ENCODE measurements at places on chromosomes 13 and 19.
A peak's percentile ranks its signal among the peaks of the same experiment; 100 is the strongest.

- DNase-seq = no peak
These were observed 7.7 kb downstream of the ADAT3 start for GRCh38 chr19:1912760-1913505.

DNA sequence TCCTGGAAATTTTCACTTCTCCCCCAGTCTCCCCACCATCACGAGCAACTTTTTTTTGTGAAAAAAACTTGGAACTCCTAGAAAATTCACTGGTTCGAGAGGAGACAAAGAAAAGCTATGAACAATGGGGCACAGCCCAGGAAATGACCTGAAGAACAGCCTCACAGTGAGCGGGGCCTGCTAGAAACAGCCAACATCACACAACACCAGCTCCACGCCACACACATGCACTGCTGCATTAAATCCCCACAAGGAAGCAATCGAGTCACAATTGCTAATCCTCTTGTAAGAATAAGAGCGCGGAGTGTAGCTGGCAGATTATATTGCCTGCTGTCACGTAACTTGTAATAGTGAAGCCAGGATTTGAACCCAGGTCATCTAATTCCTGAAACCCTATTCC, 48.8 kb downstream of the SLC7A1 start:
- DNase-seq = no peak

DNA sequence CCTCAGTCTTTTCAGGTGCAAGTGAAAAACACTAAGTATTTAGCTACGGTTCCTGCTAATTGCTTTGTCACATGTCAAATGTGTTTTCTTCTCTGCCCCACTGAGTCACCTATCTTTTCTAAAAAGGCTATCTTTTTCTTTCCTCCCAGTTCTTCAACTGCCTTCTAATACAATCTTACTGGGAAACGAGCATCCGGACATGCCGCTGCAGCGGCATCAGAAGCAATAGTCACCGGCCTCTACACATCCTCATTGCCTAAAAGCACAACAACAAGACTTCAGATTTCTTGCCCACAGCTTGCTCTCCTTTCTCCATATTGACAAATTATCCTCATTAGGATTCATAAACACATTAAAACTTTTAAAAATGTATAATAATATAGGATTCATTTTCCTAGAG, 1.2 kb downstream of the PCDH9 start:
- DNase-seq = peak; percentile 66

DNA sequence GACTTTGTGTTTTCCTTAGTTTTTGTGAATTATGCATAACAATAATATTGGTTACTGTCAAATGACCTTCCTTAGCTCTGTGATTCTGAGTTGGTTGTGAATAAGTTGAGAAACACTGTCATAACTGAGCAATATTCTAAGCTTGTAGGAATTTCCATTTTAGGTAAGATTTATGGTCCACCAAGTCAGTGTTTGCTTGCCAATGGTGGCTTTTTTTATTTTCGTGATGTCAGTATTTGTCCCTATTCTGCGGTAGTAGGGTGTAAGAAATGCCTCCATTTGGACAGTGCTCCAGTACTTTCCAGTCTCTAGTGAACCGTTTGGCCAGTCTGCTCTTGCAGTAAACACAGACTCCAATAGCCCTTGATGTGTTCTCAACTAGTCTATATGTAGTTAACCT, 94.7 kb downstream of the FRY start:
- no peak for DNase-seq

- no peak for DNase-seq
These were observed 23.1 kb upstream of the ASPDH start for GRCh38 chr19:50536662-50537305.

- DNase-seq = peak; percentile 19
These were observed 264.3 kb downstream of the FOXO1 start for GRCh38 chr13:40401911-40402776.

DNA sequence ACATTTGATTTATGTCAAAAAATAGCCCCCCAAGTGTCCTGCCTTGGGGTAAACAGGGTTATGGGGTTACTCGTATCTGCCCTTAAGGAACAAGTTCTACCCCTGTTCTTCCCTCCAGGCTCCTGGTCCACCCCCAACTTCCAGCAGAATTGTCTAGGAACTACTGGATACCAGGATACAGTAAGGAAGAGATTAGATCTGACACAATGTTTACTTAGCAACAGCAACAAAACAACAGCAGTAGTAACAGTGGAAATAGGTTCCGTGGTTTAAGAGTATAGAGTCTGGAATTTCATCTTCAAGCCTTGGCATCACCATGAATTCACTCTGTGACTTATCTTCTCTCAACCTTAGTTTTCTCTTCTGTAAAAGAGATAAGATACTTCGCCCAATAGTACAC, 1.7 kb upstream of the FAM98C start:
- no peak for DNase-seq

DNA sequence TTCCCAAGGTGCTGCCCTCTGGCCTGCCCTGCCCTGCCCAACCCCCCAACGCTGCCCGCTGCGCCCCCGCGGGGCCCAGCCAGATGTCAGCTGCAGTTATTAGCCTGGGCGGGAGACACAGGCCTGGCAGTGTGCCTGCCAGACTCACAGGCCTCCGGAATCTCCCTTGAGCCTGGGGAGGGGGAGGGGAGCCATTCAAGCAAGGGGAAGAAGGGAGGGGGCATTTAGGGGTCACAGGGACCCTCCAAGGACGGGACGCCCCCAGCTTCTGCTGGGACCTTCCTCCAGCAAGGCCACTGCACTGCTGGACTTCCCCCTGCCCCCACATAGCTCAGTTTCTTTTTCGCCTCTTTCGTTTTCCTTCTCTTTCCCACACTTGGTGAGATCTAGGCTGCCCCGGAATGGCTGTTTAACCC, 2.6 kb upstream of the JUNB start:
- no peak for DNase-seq

- peak; percentile 56 for DNase-seq
These were observed 8.3 kb upstream of the SYCN start for GRCh38 chr19:39212375-39212742.

DNA sequence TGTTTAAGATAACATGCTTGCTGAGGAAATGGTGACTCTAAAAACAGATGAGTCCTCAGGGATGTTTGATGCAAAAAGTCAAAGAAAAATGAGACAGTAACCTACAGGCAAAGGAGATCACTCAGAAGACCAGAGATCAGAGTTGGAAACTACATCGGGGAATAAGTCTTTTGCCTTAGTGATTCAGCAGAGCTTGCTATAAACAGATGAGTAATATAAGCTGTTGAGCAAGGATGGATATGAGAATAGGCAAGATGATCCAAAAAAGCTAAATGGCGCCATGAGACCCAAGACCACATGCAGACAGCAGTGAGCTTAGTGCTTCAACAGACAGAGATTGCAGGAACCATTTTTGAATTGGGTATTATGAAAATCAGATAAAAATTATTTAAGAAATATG, 168.6 kb downstream of the POSTN start:
- DNase-seq = no peak

DNA sequence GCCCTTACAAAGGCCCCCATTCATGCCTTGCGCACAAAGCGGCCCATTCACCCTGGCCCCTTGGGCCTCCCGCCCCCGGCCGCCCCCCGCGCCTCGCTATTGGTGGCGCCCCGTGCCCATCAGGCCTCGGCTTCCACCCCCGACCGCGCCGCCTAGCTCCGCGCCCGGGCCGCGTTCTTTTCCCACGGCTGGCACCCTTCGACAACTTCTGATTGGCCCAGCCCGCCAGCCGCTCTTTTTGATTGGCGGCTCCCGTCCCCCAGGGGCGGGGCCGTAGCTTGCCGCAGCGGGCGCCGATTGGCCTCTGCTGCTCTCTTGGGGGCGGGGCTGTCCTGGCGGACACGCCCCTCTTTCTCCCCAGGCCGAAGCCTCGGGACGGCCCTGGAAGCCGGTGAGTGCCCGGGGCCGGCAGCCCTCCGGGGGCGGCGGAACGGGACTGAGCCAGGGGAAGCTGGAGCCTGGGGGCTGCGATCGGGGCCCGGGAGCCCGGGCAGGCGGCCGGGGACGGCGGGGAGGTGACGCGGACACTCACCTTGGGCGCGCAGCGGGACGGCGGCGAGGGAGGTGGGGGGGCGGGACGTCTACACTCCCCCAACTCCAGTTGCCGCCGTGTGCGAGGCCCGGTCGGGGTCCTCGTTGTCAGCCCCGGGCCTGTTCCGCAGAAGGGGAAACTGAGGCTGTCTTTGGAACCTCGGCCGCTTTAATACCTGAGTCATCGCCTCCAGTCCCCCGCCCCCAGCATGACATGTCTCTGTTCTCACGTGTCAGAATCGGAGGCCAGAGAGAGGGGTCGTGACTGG, at the start of gene MYH14:
MYH14 (plus strand) TSS at position 342 of the 800 bp plus-strand sequence. CDS start 6,744 bp downstream, outside the sequence.
- DNase-seq = peak; percentile 99

DNA sequence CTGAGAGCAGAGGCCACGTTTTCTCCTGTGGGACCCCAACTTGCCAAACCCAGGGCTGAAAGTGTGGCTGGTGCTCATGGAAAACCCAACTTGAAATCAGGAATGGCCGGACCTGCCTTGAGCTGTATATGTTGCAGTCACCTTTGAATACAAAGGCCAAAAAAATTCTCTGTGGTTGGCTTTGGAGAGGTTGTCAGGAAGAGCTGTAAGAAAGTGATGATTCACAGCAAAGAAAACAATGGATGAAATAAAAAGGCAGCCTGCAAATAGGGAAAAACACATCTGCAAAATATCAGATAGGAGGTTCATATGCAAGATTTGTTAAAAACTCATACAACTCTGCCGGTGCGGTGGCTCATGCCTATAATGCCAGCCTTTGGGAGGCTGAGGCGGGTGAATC, 715.8 kb downstream of the UQCRFS1 start:
- DNase-seq = no peak

DNA sequence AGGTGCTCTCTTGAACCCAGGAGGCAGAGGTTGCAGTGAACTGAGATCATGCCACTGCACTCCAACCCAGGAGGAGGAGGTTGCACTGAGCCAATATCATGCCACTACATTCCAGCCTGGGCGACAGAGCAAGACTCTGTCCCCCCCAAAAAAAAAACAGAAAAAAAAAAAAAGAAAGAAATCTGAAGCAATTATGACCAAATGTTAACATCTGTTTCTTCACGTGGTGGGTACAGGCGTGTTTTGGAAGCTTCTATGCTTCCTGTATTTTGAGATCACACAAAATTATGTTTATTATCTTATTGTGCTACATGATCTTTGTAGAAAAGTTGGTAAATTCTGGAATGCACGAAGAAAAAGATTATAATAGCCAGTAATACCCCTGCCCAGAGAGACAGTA, 2.7 kb upstream of the ACP5 start:
- DNase-seq = no peak

DNA sequence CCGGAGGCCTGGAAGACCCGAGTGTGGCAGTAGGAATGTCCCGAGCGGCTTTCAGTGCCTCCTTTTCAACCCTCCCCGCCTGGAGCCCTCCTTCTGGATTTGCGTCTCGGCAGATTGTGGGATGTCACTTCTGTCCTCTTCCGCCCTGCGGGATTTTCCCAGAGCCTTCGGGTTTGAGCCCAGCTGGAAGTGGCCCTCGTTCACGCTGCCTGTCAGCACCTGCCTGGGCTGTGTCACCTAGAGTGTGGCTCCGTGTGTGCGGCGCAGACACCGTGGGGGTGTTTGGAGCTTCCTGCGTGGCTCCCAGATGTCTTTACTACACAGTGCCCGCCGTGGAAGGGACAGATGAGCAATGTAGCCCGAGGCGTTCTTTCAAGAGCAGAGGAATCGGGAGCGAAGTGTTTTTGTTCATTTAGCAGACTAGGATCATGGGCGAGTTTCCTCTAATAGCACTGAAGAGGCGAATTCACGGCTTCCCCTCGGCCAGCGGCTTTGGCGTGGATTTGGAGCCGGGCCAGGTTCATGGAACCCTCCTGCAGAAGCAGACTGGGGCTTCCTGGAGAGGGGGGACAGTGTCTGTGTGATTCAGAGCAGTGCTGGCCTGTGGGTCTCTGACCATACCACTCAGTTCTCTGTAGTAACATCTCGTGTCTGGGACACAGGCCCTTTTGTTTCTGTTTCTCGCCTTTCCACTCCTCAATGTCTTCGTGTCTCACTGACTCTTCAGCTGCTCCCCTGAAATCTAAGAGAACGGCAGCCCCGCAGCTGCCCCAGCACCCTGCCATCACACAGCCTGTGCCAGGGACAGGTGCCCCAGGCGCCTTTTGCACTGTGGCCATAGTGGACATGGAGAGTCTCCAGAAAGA, 68.0 kb downstream of the KDM4B start:
- no peak for DNase-seq

- no peak for DNase-seq
These were observed 260.0 kb downstream of the FGF14 start for GRCh38 chr13:102141625-102142472.

DNA sequence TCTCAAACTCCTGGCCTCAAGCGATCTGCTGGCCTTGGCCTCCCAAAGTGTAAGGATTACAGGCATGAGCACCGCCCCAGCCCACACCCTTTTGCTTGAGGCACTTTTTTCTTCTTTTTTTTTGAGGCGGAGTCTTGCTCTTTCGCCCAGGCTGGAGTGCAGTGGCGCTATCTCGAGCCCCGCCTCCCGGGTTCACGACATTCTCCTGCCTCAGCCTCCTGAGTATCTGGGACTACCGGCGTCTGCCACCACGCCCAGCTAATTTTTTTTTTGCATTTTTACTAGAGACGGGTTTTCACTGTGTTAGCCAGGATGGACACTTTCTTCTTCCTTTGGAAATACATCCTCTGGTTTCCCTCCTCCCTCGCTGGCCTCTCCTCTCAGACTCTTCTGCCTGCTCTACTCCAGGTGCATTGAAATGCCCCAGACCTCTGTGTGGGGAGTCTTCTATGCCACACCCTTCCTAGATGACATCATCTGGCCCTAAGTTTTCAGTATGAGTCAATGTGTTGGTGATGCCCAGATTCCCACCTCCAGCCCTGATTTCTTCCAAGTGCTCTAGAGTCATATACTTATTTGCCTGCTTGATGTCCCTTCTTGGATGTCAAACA, 20.7 kb upstream of the TPT1 start:
- no peak for DNase-seq

- DNase-seq = no peak
These were observed at the start of gene ZNF99 for GRCh38 chr19:22783651-22784410. Gene ZNF99, minus strand, starts transcription at chr19:22784151. Its CDS starts 135 bp downstream, at chr19:22784016.

DNA sequence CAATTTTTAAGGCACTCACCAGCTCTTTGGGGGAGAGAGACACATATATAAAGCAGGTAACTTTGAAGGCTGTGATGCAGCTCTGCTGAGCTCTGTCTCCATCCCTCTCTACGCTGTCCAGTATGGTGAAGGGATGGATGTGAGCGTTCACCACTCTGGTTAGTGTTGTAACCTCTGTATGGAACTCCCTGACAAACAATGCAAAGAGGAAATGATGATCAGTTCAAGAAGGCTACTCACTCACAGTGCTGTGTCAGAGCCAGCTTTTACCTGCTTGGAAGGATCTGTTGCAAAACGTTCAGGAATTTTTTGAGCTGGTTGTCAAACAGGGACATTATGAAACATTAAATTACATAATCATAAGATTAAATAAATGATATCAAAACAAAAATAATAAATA, 90.8 kb upstream of the SLC10A2 start:
- DNase-seq = no peak

- peak; percentile 50 for DNase-seq
These were observed 179.1 kb downstream of the RBM26 start for GRCh38 chr13:79226938-79227337.

Measured in HEK293T (cell line).